ENCODE measurements at places on chromosomes 12 and 14. TPM values are rescaled to one million over a fixed set of nuclear protein-coding genes. Genes with fewer than 3 reads are reported as not detected.

Gene PRIMA1
- not detected for total RNA-seq

Gene SERPINA9
- not detected for total RNA-seq

Gene MTA1
- total RNA-seq = 49.5 TPM

Gene RHOF
- total RNA-seq = 0.97 TPM

Gene EIF2S3B
- total RNA-seq = 0.49 TPM

Data from cardiac atrium fibroblast (primary cell).